ENCODE measurements at places on chromosomes 7 and 10. TPM values are rescaled to one million over a fixed set of nuclear protein-coding genes. Genes with fewer than 3 reads are reported as not detected.

TRIM74 gene
- total RNA-seq: not detected

ITIH2 gene
- total RNA-seq: not detected

HOXA11 gene
- 0.31 TPM for total RNA-seq

ATXN7L1 gene
- 2.3 TPM for total RNA-seq

STN1 gene
- 33.4 TPM for total RNA-seq

C10orf88 gene
- 21.5 TPM for total RNA-seq

GRM3 gene
- not detected for total RNA-seq

RAPGEF5 gene
- total RNA-seq: 98.1 TPM

CHST12 gene
- total RNA-seq: 3.7 TPM

UBE2H gene
- 42.3 TPM for total RNA-seq
